ENCODE measurements at places on chromosomes 2 and 18.

DNA sequence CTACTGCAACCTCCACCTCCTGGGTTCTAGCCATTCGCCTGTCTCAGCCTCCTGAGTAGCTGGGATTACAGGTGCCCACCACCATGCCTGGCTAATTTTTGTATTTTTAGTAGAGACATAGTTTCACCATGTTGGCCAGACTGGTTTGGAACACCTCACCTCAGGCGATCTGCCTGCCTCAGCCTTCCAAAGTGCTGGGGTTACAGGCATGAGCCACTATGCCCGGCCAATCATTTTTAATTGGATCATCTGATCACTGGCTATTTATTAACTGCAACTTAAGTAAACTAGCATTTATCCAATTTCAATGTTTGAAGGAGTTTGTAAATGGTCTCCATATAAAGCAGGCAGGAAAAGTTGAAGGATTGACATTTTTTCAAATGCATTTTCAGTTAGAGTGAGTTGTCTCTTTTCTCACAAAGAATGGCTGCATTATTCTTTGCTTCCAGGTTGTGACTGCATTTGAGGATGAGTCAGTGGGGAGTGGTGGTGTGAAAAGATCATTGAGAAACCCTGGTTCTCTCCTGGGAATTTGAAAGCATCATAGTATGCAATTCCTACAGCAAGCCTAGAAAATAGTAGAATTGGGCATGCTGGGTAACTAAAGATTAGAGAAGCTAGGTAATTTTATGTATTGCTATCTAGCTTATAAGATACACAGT is 431.1 kb upstream of the ZEB2 start:
- DNase-seq: no peak

- DNase-seq: no peak
Measured at GRCh38 chr2:9263428-9263827, 56.8 kb downstream of the ASAP2 start.

- no peak for DNase-seq
Measured at GRCh38 chr2:54289917-54290316, 33.9 kb upstream of the TSPYL6 start.

GRCh38 chr2:144461308-144461766 is 58.6 kb downstream of the ZEB2 start:
- no peak for DNase-seq

- no peak for DNase-seq
Measured at GRCh38 chr2:159010340-159010739, 41.9 kb downstream of the TANC1 start.
